ENCODE measurements at places on chromosomes 11 and 22.

GRCh38 chr11:20261526-20261925 is 101.3 kb upstream of the DBX1 start:
- DNase-seq = no peak

GRCh38 chr11:61195719-61196118 is 7.6 kb upstream of the PGA3 start:
- DNase-seq = no peak

GRCh38 chr11:85182441-85183387 is 444.4 kb downstream of the DLG2 start:
- no peak for DNase-seq

DNA sequence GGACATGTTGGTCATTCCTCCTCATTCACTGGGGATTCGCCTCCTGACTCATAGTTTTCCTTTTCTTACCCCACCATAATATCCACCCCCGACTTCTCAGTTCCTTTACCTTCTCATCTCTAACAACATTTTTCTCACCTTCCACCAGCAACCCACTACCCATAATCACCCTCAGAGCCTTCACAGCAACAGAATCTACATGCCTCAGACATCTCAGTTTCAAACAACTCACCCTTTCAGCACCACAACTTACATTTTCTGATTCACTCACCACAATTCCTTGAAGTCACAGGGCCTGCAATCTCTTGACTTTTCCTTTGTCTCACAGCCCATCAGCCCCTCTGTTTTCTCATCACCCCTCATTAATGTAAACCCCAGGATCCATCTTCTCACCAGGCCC is 2.3 kb upstream of the MTNR1B start:
- no peak for DNase-seq

DNA sequence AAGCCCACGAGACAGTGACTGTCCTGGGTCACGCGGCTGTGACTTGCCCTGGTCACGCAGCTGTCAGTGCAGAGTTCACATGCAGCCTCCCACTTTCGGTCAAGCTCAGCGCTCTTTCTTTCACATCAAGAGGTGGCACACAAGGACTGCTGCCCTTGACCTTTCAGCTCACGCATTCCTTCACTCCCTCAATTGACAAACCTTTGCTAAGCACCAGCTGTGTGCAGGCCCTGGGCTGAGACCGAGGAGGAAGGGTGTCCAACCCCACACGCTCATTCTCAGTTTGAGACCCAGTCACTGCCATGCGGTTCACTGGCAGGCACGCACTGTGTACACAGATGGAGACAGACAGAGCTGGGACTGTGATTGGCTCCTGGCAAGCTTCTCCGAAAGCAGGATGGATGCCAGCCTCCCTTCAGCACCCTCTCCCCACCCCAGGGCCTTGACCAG is 70.3 kb downstream of the SCUBE1 start:
- DNase-seq = no peak

GRCh38 chr11:134124660-134125451 is 56.0 kb downstream of the JAM3 start:
- DNase-seq = no peak

- DNase-seq = no peak
Observed at GRCh38 chr11:78860720-78861422, 286.2 kb upstream of the NARS2 start.

GRCh38 chr22:49937758-49938564 is 19.5 kb downstream of the CRELD2 start:
- DNase-seq = no peak

DNA sequence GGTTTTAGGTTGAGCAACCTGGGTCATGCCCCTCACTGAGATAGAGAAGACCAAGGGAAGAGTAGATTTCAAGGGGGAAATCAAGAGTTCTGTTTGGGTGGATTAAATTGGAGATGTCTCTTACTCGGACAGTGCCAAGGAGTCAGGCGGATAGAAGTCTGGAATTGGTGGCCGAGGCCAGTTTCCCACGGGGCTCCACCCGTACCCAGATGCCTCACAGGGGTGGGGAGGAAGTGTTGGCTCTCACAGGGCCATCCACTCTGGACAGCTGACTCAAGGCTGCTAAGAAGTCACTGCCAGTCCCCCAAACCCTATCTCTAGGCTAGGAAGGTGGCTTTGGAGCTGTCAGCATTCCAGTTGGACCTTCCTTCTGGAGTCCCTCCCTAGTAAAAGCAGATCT is 79.1 kb upstream of the TIMP3 start:
- no peak for DNase-seq

- no peak for DNase-seq
Observed at GRCh38 chr11:45193695-45194094, 47.3 kb downstream of the PRDM11 start.

DNA sequence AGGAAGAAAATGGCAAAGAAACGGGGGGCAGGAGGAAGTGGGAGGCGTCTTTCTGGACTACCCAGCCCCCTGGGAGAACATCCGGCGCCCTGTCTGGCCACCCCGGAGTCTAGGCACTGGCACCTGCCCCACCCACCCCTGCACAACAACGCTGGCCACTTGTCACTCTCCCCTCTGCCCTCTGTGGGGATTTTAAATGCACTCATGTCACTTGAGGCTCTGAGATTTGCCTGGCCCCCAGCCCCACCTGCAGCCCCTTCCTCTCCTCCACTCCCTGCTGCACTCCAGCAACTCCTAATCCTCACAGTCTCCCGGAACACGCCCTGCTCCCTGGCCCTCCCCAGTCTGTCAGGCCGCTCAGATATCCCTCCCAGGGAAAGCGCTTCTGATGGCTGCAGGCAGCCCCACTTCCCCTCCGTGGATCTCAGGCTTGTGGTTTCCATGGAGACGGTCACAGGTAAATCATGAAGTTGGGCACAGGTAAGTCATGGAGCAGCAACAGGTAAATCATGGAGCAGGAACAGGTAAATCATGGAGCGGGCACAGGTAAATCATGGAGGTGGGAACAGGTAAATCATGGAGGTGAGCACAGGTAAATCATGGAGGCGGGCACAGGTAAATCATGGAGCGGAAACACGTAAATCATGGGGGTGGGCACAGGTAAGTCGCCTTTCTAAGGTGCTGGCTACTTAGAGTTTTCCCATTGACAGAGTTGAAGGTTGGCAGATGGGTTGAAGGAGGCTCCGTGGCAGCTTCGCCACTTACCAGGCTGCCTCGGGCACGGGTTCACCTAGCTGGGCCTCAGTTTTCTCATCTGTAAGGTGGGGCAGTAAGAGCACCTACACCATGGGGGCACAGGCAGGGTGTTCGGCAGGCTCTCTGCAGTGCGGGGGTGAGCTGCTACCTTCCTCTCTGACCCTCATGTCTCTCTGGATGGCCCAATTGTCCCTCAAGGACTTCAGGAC is 79.0 kb upstream of the SHISAL1 start:
- no peak for DNase-seq

DNA sequence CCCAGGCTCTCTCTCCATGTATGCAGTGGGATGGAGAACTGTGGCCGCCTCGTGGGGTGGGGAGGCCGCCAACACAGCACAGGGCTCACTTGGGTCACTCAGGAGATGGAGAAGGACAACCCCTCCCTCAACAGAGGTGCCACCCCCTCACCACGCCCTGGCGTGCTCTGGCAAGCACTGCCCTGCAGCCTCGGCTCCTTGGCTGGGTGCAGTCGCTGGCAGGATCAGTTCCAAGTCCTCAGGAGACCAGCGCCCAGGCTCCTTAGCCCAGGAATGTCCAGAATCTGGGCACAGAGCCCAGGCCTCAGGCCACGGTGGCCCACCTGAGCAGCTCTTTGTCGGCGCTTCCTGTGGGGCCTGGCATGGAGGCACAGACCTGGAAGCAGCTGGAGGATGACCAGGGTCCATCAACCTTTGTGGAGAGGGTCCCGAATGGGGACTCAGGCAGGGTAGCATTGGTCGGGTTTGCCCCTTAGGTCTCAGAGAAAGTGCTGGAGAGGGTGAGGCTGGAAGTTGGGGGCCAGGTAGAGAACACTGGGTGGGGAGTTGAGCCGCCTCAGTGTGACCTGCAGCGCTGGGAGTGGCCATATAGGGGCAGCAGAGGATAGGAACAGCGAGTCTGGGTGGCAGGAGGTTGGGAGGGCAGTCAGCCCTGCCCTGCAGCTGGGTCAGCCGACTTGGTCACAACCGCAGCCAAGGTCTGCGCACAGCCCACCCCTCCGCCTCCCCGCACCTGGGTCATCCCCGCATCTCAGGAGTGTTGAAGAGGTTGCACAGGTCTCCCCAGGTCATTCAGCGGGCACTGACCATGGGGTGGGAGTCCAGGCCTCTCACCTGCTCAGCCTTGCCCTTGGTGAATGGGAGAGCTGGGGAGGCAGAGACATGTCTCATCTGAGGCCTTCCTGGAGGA is 8.2 kb downstream of the SUSD2 start:
- DNase-seq = no peak

DNA sequence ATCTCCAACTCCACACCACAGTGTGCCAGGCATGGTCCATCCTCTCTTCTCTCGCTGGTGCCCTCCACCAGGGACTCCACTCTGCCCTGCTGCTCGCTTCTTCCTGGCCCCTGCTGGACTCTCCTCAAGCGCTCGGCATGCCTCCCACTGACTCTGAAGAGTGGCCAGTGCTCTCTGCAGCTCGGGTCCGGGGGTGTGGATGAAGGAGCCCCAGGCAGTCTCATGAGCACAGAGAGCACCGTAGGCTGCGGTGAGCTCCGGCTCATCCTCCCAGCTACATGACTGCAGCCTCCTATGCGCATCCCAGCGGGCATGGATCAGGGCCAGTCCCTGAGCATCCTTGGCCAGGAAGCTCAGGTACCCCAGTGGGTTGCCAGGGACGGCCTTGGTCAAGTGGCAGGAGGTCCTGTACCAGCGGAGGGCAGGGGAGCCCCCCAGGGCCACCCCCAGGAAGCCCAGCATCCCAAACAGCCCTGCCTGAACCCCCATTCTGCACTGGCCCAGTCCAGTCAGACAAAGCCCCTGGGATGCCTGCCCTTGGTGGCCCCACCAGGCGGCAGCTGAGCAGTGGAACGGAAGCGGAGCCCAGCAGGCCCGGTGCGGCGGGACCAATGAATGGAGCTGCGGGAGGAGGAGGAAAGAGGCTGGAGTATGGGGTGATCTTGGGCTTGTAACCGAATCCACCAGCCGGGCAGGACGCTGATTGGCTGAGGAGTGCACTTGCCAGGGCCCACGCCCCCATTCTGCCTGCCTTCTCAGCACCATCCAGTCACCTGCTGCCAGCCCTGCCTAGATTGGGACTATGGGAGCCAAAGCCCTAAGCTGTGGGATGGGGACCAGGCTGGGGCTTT is at the start of gene PLA2G3:
PLA2G3 (minus strand) TSS at position 643 of the 851 bp plus-strand sequence; CDS start at position 489, 154 bp downstream.
- DNase-seq = no peak

- no peak for DNase-seq
Observed at GRCh38 chr22:44336962-44337677, 24.4 kb upstream of the SHISAL1 start.

DNA sequence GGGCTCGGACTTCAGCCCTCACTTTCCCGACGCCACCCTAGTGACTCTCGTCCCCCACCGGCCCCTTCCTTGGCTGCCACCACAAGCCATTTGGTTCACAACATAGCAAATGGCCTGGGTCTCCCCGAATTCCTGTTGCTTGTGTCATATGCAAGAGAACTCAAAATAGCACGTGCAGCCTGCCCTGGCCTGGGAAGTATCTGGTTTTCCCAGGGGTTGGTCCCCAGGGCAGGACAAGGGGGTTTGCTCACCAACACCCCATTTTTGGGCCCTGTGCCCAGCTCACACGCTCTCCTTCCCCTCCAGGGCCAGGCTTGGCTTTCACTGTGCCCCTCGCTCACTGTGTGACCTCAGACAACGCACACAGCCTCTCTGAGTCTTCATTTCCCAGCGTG is 12.8 kb upstream of the TPCN2 start:
- no peak for DNase-seq

DNA sequence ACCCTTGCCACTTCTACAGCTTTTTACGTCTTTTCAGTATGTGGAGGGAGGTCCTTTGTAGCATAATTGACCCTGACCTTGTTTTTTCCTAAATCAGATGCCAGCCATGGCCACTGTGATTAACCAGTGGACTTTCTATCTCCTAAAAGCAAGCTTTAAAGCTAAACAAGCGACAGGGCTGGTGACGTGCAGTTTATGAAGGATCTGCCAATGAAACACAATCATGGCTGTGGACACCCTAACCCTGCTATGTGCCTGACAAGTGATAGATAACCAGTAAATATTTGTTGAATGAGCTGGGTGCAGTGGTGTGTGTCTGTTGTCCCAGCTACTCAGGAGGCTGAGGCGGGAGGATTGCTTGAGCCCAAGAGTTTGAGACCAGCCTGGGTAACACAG is 64.2 kb downstream of the LIF start:
- DNase-seq = no peak

DNA sequence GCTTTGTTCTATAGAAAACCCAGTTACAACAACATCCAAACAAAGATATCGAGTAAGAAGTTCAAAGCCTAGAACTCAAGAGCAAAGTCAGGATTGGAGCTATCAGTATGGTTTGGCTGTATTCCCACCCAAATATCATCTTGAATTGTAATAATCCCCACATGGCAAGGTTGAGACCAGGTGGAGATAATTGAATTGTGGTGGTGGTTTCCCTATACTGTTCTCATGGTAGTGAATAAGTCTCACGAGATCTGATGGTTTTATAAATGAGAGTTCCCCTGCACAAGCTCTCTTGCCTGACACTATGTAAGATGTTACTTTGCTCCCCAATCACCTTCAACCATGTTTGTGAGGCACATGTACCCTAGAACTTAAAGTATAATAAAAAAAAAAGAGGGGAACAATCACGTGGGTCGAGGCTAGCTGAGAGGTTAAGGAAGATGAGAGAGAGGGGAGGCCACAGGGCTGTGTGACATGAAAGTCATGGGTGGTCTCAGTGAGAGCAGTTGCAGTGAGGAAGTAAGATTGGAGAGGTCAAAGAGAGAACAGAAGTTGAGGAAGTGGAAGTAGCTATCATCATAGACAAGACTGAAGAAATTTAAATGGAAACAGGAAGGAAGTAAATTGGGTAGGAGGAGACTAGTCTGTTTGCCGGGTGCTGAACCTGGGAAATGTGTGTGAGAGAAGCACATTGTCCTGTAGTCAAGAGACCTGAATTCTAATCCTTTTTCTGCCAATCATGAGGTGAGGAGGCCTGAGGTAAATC is 80.1 kb upstream of the CD44 start:
- no peak for DNase-seq

GRCh38 chr11:68118706-68119448 is 2.3 kb downstream of the CHKA start:
- DNase-seq = no peak
